ENCODE measurements at places on chromosomes 1 and 21. TPM values are rescaled to one million over a fixed set of nuclear protein-coding genes. Genes with fewer than 3 reads are reported as not detected.

The CTTNBP2NL gene
- 26.2 TPM for total RNA-seq

The ZC3H11A gene
- 54.0 TPM for total RNA-seq

The ASPM gene
- 40.8 TPM for total RNA-seq

The DMRTA2 gene
- total RNA-seq, result not detected

The MIA3 gene
- 41.7 TPM for total RNA-seq

The IFNLR1 gene
- total RNA-seq, result not detected

The SFN gene
- 0.20 TPM for total RNA-seq

The AK4 gene
- 14.2 TPM for total RNA-seq

The FLG2 gene
- total RNA-seq, result not detected
